ENCODE measurements at places on chromosomes 13 and 19.

DNA sequence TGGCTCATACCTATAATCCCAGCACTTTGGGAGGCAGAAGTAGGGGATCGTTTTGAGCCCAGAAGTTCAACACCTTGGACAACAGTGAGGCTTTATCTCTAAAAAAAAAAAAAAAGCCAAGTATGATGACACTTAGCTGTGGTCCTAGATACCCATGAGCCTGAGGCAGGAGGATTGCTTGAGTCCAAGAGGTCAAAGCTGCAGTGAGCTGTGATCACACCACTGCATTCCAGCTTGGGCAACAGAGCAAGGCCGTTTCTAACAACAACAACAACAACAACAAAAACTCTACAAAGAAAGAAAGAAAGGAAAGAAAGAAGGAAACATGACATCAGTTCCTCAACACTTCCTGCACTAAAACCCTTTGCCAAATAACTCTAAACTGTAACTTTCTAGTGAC is 265.1 kb upstream of the DACH1 start:
- DNase-seq, result no peak

DNA sequence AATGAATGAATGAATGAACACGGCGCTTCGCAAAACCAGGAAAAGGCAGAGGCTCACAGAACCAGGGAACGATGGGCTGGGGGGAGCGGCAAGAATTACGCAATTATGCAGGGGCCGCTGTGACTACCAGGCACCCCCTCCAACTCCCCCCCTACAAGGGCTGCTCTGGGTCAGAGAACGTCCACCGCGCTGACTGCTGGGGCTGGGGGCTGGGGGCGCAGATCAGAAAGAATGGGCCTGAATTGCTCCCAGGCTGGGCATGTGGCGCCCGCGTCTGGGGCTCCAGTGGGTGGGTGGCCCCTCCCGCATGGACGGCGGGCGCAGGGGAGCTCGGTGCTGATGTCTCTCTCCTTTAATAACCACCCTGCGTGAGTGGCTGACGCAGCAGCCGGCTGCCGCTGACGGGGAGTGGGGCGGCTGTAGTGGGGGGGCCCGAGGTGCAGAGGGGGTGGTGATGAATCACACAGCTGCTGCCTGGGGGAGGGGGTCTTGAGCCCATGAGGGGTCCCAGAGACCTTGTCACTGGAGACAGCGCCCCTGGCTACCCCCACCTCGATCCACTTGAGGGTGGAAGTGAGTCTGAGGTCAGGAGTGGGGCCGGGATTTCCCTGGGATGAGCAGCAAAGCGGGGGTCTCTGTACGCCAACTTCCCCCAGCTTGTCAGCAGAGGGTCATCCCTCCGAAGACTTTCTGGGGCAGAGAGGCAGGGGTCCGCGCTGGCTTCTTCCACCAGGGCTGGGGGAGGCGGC is 1.5 kb upstream of the CIRBP start:
- no peak for DNase-seq

GRCh38 chr19:4548238-4548584 is 8.4 kb upstream of the LRG1 start:
- DNase-seq, result no peak

DNA sequence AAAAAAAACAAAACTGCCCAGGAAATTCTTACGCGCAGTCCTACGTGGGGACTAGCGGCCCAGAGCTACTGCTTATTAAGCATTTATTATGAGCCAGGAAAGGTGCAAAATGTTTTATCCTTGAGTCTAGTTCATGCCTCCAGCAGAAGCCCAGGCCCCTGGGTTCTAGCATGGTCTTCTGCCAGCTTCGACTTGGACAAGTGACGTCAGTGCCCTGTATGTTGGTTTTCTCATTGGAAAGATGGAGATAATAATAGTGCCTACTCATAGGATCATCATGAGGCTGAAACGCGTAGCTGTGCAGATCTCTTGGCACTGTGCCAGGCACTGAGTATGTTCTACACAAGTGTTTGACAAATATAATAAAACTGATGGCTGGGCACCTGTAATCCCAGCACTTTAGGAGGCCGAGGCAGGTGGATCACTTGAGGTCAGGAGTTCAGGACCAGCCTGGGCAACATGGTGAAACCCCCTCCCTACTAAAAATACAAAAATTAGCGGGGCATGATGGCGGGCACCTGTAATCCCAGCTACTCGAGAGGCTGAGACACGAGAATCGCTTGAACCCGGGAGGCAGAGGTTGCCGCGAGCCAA is 12.4 kb upstream of the SULT2B1 start:
- DNase-seq, result peak; percentile 16

DNA sequence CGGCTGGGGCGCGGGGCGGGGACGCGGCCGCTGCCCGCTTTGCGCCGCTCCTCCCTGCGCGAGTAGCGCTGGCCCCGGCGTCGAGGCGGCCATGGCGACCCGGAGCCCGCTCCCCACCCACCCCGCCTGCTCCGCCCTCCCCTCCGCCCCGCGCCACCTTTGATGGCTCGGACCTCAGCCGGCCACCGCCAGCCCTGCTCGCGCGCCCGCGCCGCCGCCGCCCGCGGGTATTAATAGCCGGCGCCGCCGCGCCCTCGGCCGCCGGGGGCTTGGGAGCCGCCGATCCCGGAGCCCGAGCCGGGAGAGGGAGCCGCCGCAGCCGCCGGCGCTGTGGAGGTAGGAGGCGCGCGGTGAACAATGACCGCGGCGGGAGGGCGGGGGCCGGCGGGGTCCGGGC is 261 bp downstream of the FARP1 start:
- DNase-seq, result no peak

DNA sequence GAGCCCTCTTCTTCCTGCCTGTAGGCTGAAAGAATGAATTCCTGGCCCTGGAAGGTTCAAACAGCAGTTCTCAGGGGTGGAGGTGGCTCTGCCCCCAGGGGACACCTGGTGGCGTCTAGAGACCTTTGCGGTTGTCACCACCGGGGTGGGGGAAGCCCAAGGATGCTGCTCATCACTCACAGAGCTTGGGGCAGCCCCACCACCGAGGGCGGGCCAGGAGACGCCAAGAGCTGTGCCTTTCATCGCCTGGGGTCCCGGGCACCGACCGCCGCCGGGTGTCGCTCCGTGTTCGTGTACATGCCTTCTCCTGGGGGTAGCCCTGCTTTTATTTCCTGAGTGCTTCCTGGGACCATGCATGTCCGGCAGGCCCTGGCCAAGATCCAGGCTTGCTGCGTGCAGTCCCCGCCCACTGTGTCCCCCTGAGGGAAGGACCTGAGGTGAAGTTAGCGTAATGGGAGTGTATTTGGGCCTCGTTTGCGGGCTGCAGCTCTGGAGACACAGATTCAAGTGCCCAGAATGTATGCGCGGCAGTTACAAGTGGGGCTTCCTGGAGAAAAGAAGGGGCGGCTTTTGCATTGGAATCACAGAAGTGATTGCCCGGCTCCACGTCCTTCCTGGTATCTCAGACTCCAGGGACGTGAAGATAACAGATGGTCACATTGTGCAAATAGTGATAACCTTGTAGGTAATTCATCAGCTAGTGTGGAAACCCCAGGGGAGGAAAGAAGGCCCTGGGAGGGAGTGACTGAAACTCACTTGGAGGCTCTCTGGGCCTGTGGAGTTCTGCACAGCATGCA is 7.8 kb downstream of the DOT1L start:
- DNase-seq, result no peak

- peak; percentile 2 for DNase-seq
These were observed 81.6 kb upstream of the ARGLU1 start for GRCh38 chr13:106649495-106649894.

DNA sequence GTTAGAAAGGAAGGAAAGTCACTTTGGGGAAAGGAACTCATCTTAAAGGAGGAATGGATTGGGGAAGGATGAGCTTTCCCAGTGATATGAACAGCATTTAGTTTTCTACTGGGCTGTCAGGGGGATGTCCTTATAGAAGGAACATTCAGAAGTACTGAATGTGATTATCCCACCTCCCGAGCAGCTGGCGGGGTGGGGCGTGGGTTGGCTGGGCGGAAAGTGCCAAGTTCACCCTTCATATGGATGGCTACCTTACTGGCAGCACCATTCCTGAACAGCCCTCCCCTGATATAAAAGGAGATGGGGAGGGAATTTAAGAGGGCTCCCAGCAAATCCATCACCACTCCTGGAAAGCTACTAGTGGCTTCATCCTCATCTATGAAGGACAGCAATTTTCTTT is 190.7 kb downstream of the DNAJC15 start:
- DNase-seq, result no peak

DNA sequence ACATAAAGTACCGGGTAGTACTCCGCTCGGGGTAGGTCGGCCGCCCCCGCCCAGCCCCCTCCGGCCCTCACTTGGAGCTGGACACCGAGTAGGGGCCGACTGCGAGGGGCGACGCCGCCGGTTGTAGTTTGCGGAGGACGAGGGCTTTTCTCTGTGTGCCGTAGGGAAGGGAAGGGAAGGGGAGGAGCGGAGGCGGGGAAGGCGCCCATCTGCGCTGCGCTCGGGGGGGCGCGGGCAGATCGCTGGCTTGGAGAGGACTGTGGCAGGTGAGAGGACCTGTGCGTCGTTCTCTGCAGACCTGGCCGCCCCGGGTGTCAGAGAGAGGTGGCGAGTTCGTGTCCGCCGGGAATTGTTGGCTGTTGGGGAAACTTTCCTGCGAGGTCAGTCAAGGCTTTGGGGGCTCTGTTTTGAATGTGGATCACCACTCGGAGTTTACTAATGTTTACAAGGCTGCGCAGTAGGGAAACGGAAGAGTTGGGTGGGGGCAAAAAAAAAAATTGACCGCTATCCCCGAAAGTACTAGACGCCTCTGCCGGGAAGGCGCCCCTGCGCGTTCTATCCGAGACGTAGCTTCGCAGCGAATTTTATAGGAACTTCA is 1.4 kb downstream of the ING1 start:
- DNase-seq, result peak; percentile 10

DNA sequence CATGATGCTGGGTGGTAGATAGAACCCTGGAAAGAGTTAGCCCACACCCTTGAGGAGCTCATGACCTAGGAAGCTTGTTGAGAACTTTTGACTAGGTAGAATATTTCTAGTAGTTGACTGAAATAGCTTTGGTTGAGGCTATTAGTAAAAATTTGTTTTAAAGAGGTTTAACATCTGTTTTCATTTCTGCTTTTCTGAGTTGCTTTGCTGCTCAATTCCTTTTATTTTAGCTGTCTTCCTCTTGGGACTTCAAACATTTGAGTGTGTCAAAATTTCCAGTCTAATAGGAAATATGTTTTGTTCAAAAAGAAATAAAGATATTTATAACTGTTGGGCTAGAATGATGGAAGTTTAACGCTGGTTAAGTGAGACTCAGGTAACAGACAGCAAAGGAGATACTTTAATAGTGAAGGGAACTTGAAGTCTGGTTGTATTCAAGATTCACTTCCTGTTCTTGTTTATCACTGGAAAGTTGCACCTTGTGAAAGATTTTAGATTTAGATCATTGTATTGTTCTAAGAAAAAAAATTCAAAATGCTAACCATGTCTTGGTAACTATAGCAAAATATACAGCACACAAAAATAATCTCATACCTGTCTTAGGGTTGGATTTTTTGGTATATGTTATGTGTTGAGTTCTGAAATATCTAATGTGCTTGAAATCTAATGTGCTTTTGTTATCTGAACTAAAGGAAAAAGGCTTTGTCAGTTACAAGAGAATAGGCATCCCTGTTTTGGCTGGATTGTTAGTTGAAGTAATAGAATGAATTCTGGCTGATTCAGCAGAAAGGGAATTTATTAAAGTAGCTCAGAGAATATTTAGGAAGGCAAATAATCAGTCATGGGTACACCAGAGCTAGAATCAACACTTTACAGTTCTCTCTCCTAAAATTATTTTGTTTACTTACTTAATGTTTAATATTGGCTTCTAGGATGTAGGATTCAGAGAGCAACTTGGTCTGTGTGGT is 24.4 kb upstream of the GPR18 start:
- DNase-seq, result peak; percentile 60

- no peak for DNase-seq
These were observed at the start of gene ARRDC5 for GRCh38 chr19:4902796-4903195. ARRDC5 (minus strand) TSS chr19:4902896; CDS start chr19:4902825, 71 bp downstream.

DNA sequence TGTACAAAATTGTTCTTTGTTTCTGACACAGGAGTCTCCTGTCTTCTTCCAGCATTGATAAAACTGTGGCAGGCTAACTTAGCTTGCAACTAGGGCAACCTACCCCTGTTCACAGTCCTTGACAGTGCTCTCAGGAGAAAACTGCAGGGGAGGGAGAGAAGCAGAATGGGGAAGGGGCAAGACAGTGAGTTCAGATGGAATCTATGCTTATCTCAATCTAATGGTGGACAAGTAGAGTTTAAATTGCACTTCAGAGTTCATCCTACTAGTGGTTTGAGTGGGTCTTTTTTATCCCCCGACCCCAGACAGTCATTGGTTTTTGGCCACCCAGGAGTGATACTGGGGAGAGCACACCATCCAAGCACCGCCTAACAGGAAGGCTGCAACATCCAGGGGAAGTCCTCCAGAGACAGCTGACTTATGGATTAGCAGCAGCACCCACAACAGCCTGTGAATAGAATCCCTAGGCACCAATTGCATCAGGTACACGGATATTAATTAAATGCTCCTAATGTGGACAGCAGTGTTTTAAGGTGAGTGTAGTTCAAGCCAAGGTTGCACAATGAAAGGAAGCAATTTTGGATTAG is 236.6 kb downstream of the NHLRC3 start:
- DNase-seq, result no peak

DNA sequence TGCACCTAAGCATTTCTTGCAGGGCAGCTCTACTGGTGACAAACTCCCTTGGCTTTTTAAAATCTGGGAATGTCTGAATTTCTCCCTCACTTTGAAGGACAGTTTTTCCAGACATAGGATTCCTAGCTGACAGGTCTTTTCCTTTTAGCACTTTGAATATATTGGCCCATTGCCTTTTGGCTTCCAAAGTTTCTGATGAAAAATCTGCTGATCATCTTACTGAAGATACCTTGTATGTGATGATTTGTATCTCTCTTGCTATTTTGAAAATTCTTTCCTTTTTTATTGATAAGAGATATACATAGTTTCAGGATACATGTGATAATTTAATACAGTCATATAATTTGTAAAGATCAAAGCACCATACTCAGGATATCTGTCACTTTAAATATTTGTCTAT is 211.1 kb downstream of the ZIC5 start:
- DNase-seq, result no peak

- no peak for DNase-seq
These were observed 1700.6 kb downstream of the PCDH9 start for GRCh38 chr13:65529541-65529940.

- DNase-seq, result peak; percentile 37
These were observed 179.9 kb downstream of the VWA8 start for GRCh38 chr13:41780715-41781706.
